Fibroblast of skin of right quadriceps (primary cell): ENCODE measurements at places on chromosomes 12 and 14.

- no peak for DNase-seq
Measured at GRCh38 chr14:81537193-81537592, 3.5 kb upstream of the SEL1L start.

GRCh38 chr14:101630056-101630965 lies 69.0 kb downstream of the DIO3 start:
- no peak for DNase-seq

DNA sequence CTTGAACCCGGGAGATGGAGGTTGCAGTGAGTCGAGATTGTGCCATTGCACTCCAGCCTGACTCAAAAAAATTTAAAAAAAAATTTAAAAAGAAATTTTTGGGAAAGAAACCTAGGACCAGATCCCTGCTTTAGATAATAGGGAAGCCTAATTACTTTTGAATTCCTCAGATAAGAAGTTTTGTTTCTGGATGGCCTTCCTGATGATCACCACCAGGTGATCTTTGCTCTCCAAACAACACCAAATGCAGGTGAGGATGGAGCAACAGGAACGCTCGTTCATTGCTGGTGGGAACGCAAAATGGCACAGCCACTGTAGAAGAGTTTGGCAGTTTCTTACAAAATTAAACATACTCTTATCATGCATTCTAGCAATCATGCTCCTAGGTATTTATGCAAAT lies 28.5 kb upstream of the KLC1 start:
- DNase-seq: no peak

- DNase-seq: no peak
Measured at GRCh38 chr12:110760204-110760609, 17.5 kb upstream of the PPP1CC start.

DNA sequence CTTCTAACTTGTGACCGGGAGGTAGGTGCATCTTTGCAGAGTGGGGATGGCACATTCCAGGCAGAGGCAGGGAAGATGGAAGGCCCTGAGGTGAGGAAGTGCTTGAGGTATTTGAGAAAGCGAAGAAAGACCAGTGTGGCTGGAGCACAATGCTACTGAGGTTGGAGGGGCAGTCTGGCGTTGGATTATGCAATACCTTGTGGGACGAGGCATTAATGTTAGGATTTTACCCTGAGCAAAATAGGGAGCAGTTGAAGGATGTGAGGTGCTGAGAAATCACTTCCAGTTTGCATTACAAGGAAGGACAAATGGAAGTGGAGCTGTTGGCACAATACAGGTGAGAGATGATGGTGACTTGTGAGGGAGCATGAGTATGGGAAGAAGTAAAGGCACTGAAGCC lies 145.5 kb downstream of the KCNA5 start:
- no peak for DNase-seq

- no peak for DNase-seq
Measured at GRCh38 chr14:93937519-93937918, 10.4 kb downstream of the FAM181A start.

DNA sequence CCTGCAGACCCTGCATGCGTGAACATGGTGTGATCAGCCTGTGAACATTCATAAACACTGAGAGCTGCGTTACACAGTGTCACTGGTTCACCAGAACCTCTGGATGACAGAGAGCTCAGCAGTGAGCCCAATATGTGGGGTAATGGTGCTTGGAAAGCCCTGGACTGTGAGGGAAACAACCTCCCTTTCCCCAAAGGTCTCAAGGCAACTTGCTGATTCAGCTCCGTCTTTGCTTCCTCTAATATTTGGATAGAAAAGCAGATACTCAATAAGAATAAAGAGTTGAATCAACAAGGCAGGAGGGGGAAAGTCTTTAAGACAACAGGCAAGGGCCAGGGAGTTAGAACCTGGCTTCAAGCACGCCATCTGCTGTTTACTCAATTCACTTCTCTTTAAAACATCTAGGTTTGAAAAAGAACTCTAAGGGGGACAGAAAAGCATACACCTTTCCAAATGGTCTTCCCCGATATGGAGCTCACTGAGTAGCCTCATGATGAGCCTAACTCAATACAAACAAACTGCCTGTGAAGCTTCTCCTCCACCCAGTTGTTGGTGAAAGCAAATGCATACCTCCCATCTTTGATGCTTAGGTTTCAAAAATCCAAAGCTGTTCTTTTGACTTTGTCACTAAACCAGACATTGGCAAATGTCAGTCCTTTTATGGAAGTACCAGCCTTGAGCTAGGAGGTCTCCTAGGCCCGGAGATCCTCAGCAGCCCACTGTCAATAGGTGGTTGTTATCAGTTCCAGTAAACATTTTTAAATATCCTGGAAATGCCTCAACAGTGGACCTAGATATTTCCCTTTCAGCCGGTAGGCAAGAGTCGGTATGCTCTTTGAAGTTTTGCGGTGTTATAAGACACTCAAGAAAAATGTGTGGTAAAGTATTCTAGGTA lies 76.1 kb downstream of the SAMD4A start:
- peak; percentile 53 for DNase-seq

GRCh38 chr12:113591480-113591974 lies 119.9 kb upstream of the LHX5 start:
- no peak for DNase-seq

DNA sequence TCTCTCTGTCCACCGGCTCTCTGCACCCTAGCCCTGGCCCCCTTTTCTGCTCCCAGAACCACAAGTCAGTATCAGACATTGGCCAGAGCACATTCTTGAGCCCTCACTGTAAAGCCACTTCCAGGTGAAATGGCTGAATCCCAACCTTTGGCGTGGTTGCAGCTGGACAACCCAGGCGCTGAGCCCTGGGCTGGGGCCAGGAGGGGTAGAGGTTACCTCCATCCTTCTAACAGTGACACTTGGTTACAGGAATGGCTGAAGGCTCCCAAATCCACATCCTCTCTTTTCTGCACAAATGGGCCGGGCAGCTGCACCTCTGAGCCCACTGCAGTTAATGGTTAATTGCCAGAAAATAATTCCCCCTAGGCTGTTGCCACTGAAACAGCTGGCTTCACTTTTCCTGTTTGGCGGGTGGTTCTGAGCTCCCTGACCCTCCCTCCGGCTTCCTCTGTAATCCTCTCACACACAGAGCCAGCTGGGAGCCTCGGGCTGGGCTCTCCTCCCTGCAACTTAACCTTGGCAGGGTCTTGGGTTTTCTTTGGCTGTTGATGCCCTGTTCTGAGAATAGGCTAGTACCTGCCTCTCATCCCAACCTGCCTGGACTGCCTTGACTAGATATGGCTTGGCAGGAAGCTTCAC lies 44.1 kb downstream of the TSPAN11 start:
- DNase-seq: no peak

DNA sequence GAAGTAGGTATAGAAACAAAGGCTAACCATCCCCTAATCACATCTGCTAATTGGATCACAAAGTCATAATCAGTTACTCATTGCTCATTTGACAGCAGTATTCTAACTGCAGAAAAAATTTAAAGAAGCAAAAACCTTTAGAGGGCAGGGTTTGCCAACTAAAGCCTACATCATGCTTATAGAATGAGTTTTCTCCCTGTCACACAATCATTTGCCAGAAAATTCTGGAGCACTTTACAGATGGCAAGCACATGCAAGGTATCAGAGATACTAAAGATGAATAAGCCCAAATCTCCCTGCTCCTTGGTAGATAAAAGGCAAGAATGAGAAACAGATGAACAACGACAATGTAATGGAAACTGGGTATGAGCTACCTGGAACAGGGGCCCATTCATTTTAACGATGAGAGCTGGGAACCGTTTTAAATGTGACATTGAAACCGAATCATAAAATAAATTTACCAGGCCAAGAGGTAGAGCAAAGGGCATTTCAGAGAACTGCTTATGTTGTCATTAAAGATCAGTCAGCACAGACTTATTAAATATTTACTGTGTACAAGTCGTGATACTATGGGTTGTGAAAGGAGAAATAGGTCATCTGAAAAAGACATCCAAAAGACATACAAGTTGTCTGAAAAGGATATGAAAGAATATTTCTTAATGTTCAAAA lies 211.4 kb upstream of the ABCD2 start:
- DNase-seq: peak; percentile 1

GRCh38 chr12:131687346-131688125 lies 23.4 kb upstream of the SFSWAP start:
- DNase-seq: no peak

DNA sequence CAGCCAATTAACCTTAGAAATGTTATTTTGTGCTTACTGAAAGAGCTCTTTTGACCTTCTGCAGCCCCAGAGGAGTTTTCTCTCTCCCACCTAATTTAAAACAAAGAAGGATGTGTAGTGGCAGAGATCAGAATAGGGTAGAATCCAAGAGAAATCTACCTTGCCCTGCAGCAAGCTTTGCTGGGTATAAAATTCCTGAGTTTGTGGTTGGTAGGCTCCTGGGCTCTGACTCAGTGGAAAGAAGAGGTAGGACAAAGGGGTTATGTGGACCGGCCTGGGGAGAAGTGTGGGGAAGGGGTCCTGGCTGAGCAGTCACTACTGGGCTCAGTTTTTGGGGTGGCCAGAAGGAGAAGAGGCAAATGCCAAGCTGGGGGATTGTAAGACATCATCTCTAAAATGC lies 46.8 kb downstream of the IRF2BPL start:
- DNase-seq: no peak

DNA sequence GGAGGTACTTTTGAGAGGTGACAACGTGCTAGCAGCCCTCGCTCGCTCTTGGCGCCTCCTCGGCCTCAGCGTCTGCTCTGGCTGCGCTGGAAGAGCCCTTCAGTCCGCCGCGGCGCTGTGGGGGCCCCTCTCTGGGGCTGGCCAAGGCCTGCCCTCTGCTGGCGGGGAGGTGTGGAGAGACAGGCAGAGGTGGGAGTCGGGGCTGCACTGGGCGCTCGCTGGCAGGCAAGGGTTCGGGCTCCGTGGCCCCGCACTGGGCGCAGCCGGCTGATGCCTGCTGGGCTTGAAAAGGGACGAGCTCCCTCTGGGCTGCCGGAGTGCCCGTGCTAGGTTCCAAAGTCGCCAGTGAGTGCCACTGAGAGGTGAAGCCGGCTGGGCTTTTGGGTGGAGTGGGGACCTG lies 580.0 kb downstream of the DIO2 start:
- no peak for DNase-seq

- no peak for DNase-seq
Measured at GRCh38 chr14:69483765-69484443, 624 bp upstream of the PLEKHD1 start.

DNA sequence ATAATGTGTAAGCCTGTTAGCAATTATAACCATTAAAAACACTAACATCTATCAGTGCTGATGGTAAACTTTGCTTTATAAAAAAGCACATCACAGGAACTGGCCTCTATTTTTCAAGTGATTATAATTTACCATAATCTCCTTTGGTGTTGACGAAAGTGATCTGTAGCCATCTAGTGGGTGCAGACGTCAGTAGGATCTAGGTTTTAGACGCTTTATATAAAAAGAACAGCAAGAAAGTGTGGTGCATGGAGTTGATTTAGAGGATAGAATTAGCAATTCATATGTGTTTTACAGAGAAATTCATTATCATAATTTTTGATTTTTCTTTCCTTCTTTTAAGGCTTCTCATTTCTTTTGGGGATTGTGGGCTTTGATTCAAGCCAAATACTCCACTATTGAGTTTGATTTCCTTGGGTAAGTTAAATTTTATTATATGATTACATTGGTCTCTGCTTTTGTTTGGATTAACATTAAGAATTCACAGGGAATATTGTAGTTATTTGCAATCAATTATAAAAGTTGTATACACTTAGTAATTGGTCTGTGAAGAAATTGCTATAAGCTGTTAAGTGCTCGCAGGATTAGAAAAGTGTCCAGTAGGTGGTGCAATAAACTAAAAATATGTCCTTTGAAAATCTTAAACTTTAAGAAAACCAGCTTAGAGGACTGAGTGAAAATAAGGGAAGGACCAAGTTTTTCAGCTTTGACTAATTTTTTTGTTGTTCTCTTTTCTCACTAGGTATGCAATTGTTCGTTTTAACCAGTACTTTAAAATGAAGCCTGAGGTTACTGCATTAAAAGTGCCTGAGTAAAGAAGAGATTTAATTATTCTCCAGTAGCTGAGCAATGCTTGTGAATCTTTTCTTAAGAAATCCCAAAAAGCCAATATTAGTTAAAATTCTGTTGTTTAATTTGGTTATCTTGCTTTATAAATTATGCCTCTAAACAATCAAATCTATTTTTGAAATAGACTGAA lies 59.5 kb downstream of the ETNK1 start:
- peak; percentile 40 for DNase-seq

DNA sequence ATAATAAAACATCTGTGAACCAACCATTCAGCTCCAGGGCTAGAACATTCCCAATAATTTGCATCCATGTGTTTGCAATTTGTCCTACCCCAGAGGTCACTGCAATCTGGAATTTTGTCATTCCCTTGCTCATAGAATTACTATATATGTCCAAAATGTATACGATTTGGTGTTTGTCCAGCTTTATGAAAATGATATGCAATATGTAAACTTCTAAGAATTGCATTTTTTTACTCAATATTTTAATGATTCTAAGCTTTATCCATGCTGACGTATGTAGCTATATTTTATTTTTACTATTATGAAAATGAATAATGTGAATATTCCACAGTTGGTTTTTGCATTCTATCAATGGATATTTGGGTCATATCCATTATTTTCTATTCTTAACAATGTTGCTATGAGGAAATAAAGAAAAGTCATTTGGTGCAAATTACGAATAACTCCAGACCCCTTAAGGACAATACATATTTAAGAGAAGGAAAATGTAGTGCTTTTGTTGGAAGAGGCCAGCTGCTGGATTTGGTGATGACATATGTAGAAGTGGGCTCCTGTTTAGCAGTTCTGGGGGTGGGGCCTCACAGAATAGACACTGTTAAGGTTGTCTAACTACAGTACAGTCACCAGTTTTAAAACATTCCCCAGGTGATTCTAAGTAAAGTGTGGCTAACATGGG lies 139.4 kb downstream of the SLC38A4 start:
- no peak for DNase-seq

GRCh38 chr12:44775901-44776300 lies 100.2 kb downstream of the NELL2 start:
- no peak for DNase-seq

- no peak for DNase-seq
Measured at GRCh38 chr14:104421401-104421821, 158.2 kb upstream of the C14orf180 start.

DNA sequence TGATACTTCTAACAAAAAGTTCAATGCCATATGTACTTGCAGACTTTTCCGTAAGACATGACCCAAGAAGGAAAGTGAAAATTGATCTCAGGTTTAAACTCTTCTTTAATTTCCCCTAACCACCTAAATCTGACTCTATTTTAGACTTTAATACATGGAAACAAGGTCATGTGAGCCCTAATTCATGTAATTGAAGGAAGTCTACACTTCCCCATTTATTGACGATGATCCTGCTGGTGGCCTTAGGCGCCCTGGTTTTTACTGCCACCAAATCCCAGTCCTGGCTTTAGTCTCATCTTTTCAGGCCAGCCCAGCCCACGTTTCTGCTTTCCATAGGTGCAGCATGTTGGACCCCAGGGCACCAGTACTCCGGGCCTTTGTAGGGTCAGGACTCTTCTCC lies 157.9 kb downstream of the PELI2 start:
- no peak for DNase-seq

GRCh38 chr12:27506645-27507189 lies 17.3 kb upstream of the PPFIBP1 start:
- no peak for DNase-seq

- DNase-seq: no peak
Measured at GRCh38 chr12:64889434-64890216, 65.2 kb downstream of the TBC1D30 start.

- DNase-seq: no peak
Measured at GRCh38 chr12:126286203-126286602, 1221.0 kb downstream of the AACS start.
